ENCODE measurements at places on chromosomes 1 and 21. TPM values are rescaled to one million over a fixed set of nuclear protein-coding genes. Genes with fewer than 3 reads are reported as not detected.
A peak's percentile ranks its signal among the peaks of the same experiment; 100 is the strongest.

DNA sequence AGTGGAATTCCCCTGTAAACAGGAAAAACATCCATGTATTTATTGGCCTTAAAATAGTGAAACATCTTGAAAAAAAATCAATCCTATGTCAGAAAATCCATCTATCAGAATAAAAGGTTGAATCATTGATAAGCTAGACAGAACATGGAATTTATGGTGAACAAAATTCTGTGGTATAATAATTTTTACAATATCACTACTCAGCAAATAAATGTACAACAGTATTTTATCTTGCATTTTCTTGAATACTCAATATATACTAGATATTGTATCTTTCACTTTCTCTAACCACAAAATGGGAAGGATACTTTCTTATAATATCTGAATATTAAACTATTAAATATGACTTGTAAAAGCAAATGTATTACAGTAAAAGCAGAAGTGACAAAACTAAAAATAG, 5.7 kb upstream of the UBE4B start:
- DNase-seq: no peak

- no peak for DNase-seq
These were observed 438.1 kb downstream of the LMO4 start for GRCh38 chr1:87766737-87767136.

DNA sequence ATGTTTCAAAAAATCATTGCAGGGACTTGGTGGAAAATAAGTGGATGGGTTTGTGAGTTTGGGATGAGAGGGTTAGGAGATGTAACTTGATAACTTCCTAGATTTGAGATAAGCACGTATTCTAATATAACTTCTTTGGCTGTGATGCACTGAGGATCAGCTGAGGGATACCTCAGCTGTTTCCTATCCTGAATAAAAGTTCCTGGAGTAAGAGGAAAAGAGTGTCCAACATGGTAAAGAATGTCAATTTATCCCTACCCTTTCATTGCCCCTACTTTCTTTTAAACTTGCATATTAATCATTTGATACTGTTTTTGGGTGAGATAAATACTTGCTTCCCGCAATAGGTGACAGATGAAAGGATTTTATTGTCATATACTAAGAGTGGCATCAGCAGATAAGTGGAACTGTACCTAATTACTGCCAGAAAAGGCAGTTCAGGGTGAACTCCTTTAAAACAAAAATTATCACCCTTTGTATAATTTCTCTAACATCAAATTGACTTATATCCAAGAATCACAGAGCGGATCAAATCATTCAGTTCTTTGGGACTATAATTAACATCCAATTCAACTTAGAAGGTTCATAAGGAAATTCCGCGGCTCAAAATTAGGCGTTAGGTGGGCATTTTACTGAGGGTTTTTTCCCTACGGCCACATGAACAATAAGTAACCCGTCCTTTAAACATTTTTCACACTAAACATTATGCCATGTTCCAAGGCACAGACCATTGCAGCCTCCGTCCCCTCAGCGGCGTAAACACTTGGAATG, 1.4 kb upstream of the SUCO start:
- no peak for DNase-seq

DNA sequence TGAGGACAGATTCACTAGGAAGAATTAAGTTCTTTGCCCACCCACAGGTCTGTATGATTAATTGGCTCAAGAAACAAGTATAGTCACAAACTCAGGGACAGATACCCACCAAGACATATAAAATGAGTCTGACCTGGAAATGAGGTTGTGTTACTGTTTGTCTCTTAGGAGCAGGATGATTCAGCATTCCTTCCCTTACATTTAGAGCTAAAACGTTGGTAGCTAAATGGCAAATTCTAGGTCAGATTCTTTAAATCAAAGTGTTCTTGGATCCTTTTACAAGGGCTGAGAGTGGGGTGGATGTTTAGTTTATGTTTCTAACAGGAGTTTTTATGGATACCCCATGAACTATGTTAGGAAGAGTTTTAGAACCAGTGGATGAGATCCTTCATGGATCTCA, 4.7 kb downstream of the RIMKLA start:
- DNase-seq: no peak

GRCh38 chr1:151902858-151903257, 6.5 kb downstream of the THEM4 start:
- DNase-seq: no peak

DNA sequence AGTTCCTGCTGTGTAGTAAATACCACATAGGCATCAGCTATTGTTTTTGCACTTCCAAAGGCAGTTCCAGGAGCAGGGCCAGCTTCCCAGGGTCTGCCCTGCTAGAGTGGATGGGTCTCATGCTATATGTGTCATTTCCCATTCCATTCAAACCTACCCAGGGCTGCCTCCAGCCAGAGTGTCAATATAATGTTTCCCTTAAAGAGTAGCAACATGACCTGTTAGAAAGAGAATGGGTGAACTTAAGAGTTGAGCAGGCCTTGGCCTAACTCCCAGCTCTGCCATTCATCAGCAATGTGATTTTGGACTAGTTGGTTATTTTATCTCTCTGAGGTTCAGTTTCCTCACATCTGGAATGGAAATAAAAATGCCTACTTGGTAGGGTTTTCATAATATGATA, 44.9 kb downstream of the RAB3B start:
- DNase-seq: no peak

- DNase-seq: no peak
These were observed 145.5 kb upstream of the DMRTA2 start for GRCh38 chr1:50568782-50569181.

GRCh38 chr1:3787349-3787715, 9.0 kb downstream of the LRRC47 start:
- peak; percentile 14 for DNase-seq

DNA sequence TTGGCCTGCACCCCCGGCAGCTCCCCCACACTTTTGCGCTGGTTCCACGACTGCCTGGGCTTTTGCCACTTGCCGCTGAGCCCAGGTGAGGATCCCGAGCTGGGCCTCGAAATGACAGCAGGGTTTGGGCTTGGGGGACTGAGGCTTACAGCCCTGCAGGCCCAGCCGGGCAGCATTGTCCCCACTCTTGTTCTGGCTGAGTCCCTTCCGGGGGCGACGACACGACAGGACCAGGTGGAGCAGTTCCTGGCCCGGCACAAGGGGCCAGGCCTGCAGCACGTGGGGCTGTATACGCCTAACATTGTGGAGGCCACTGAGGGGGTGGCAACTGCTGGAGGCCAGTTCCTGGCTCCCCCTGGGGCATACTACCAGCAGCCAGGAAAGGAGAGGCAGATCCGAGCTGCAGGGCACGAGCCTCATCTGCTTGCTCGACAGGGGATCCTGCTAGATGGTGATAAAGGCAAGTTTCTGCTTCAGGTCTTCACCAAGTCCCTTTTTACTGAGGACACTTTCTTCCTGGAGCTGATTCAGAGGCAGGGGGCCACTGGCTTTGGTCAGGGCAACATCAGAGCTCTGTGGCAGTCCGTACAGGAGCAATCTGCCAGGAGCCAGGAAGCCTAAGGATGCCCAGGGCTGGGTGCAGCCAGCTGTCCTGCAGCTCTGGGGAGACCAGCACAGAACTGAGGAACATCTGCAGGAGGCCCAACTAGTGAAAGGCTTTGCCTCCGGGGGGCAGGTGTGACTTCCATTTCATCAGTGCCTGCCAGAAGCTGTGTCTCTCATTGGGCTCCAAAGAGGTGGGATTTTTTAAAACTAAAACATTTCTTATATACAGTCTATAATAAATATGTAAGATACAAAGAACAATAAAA, 1.2 kb downstream of the HPDL start:
- no peak for DNase-seq

GRCh38 chr1:55037733-55038551, 1.4 kb upstream of the PCSK9 start:
- no peak for DNase-seq

DNA sequence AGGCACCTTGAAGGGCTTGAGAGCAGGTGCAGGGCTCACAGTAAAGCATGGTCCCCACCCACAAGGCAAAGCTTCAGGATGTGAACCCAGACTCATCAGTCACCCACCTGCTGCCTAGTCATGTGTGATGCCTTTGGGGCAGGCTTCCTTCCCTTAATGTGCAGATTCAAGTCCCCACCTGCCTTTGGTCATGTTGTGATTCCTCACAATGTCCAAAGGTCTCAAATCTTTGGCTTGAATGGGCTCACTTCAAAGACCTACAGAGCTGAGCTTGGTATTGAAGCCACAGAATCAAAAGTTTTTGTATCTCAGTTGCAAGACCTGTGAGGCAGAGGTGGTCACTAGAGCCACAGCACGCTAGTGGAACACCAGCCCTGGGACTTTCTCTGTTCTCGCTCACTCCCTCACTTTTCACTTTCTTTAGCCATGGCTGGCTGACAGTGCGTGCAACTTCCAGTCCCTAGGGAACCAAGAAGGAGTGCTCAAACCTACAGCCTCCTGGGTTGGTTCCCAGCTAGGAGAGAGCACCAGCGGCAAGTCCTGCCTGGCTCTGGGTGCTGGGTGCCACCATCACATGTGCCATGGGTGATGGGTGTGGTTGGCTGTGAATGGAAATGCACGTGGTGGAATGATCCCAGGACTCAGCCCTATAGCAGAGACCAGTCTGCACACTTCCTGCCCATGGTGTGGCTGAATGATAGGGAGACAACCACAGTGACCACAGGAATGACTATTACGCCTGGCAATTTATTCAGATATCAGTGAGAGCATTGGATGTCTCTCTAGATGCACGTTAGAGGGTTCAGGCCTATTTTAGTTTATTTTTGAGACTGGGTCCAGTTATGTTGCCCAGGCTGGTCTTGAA, 26.4 kb upstream of the CLIC6 start:
- DNase-seq: no peak

The HPCAL4 gene
- 75.4 TPM for total RNA-seq

The PLEKHO1 gene
- 76.6 TPM for total RNA-seq

The KRTAP10-4 gene
- total RNA-seq: not detected

The CLDN14 gene
- total RNA-seq: not detected

The CRYBG2 gene
- 0.41 TPM for total RNA-seq

The FTCD gene
- total RNA-seq: 0.41 TPM

Data from frontal cortex (tissue), 4 donors.